ENCODE measurements at places on chromosomes 3 and 15.

GRCh38 chr3:125591116-125591760 lies 4.1 kb downstream of the OSBPL11 start:
- DNase-seq, result no peak

DNA sequence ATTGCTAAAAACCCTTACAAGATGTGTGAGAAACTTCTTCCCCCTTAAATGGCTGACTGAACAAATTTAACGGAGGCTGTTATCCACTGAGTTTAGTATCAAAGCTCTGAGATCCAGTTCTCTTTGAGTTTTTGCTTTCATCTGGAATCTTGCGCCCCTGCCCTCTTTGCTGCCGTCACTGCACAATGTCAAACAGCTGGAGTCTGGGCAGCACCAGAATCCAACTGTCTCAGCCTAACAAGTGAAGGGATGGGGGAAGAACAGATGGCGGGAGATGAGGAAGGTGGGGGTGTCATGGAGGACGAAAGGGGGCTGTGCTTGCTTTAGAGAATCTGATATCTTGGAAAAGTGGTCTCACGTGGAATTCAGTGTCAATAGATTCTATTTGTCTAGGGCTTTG lies 7.0 kb upstream of the BOC start:
- DNase-seq, result no peak

GRCh38 chr3:31532587-31533168 lies at the start of gene STT3B:
TSS of gene STT3B (plus strand) at chr3:31532925. CDS start at chr3:31532999, 74 bp downstream.
- peak; percentile 72 for DNase-seq

DNA sequence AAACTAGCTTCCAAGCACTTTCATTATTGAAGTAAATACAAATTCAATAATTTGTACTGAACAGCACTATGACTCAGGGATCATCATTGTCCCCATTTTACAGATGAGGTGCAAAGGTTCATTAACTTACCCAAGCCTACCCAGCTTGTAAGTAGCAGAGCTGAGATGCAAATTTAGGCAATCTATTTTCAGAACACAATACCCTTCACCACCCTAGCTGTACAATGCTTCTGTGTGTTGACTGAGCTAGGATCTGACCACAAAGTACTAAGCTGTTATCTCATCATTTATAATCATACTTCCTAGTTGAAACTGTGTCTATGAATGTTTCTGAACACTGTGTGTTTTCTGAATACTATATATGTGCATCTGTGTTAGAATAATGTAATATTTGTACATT lies 3.2 kb upstream of the ILDR1 start:
- DNase-seq, result no peak

- DNase-seq, result no peak
These were observed 199.6 kb upstream of the IL12A start for GRCh38 chr3:159789017-159789416.

DNA sequence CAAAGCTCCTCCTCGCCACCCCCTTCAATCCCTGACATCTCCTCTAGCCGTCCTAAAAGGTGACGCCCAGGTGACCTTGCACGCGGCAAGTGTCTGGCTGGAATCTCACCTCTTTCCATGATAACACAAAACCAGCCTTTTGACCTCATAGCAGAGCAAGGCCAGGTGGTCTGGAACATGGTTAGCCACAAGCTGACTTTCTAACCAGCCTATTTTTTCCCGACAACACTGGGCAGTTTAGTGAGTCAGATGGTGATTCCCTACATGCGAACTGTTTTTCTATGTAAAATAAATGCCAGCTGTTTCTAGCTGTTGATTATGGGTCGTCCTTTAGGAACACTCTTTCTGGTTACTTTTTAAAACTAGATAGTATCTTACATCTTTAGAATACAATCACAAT lies 243.0 kb downstream of the CD47 start:
- DNase-seq, result no peak

DNA sequence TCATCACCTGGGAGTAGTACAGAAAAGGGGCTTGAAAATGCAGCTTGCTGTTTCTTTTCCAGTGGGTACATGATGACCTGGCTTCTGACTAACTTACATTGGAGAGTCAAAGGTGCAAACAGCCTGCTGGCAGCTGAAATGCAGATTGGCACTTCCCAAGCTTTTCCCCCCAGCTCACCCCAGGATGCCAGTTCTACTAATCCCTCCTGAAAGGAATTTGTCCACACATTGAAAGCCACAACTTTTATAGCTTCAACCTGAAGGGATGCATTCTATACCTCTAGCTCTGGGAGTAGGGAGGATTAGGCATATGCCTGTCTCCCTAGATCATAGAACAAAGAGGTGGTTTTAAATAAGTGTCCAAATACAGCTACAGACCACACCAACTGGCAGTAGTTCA lies 281.7 kb downstream of the EFHB start:
- DNase-seq, result no peak

DNA sequence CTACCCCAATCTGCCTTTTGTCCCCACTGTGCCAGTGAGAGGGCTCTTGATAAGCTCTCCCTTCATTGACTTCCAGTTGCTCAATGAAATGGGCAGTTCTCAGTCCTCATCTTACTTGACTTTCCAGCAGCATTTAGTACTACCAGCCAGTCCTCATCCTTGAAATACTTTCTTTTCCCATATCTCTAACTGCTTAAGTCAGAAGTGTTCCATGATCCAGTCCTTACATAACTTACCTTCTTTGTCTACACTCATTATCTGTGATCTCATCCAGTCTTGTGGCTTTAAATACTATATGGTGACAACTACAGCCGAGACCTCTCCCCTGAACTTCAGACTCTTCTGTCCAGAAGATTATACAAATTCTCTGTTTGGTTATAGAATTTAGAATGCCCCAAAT lies 28.7 kb downstream of the RARRES1 start:
- no peak for DNase-seq

GRCh38 chr3:195754141-195754540 lies 33.4 kb downstream of the MUC20 start:
- DNase-seq, result no peak

DNA sequence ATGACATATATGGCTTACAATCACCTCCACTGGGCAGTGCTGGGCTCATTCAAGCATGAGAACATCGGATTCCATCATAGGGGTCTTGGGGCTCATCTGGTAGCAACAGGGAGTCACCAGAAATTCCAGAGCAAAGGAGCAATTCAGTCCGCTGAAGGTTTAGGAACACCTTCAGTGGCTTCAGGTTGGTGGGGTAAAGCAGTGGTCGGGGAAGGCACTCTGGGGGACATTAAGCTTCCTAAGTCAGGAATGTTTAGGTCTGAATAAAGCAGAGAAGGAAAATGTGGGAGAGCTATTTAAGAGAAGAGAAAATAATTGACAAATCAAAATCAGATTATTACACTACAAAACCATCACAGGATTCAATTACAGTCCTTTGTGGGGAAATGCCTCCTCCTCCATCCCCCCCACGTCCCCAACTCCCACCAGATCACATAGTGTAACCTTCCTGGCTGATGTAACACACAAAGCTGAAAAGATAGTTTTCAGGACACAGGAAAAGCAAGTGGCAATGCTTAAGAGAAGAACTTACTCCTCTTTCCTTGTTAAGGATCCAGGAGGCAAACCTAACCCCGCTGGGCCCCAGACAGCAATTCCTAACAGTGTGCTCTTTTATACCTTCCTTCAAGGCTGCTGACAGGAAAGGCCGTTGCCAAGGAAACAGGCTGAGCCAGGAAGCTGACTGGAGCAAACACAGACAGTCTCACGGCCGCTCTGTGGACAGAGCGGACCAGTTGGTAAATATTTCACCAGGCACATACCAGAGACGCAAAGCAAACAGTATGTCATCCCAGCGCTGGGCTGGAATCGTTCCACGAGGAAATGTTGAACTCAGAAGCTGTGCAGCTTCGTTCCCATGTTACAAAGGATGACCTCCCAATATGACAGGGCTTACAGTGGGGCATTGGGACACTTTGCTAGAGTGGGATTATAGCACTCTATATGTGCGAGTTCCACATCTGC lies 57.5 kb upstream of the LMCD1 start:
- peak; percentile 95 for DNase-seq

- DNase-seq, result no peak
These were observed 204.8 kb upstream of the ZPLD1 start for GRCh38 chr3:102230057-102230456.

GRCh38 chr3:120423432-120423831 lies 27.4 kb downstream of the FSTL1 start:
- no peak for DNase-seq

- peak; percentile 94 for DNase-seq
These were observed 315.1 kb downstream of the ZNF385D start for GRCh38 chr3:21435871-21436270.

GRCh38 chr15:71072423-71072822 lies 42.8 kb upstream of the THSD4 start:
- DNase-seq, result no peak

- DNase-seq, result no peak
These were observed 148.9 kb downstream of the ROBO1 start for GRCh38 chr3:79618883-79619282.

- no peak for DNase-seq
These were observed 108.0 kb downstream of the SERPINI1 start for GRCh38 chr3:167843481-167843880.

DNA sequence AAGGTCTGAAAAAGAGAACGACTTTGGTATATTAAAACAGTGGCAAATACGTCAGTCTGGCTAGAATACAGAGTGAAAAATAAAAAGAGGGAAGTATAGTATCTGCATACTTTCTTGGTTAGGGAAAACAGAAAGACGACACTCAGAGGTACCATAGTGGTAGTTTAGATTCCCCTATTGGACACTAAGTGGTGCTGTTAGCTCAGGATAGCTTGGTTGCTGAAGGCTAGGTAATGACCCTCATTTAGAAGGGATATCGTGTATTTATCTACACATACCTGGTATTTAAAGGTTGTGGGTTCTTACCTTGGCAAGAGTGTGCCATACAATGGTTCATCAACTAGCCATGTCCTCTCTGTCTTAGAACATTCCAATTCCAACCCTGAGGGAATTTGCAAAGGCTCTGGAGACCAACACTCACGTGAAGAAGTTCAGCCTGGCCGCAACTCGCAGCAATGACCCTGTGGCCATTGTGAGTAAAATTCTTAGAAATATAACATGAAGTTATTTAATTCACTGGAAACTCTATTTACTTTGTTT lies 31.0 kb downstream of the TMOD2 start:
- DNase-seq, result no peak

GRCh38 chr3:32764481-32764880 lies 53.3 kb upstream of the TRIM71 start:
- DNase-seq, result no peak

GRCh38 chr3:112688819-112689218 lies 47.9 kb upstream of the CCDC80 start:
- no peak for DNase-seq

DNA sequence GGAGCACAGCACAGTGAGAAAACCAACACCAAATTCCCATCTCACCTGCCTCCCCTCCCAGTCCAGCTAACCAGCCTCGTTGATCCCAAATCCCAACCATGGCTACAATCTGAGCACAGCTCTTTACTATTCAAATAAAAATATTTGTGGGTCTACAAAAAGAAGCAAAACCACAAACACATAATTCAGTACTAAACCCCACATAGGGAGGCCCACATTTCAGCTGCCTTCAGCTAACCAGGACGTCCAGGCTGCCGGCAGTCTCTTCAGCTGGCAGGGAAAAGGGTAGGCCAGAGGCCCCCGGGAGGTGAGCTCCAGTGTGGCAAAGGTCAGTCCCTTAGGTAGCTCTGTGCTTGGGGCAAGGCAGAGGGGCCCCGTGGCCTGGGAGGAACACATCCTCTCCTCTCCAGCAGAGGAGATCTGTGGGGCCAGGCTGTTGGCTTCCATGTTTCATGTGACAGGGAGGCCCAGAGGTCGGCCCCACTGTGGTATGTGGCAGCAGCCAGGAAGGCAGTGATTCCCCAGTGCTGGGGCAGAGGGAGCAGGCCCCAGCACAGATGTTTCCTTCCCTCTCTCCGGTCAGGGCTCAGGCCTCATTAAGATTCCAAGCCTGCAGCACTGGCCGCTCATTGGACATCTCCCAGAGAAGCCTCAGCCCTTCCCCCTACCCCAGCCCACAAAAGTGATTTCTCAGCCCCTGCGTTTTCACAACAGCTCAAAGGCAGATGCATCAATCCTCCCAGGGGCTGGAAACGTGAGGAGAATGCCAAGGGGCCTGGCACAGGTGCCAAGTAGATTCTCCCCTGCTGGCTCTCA lies 381.4 kb downstream of the NTRK3 start:
- DNase-seq, result no peak

- DNase-seq, result no peak
These were observed 356.9 kb downstream of the SV2B start for GRCh38 chr15:91456921-91457320.

GRCh38 chr3:4409415-4409814 lies 57.7 kb downstream of the SUMF1 start:
- DNase-seq, result no peak

- DNase-seq, result no peak
These were observed 56.8 kb downstream of the FGD5 start for GRCh38 chr3:14875411-14876175.

DNA sequence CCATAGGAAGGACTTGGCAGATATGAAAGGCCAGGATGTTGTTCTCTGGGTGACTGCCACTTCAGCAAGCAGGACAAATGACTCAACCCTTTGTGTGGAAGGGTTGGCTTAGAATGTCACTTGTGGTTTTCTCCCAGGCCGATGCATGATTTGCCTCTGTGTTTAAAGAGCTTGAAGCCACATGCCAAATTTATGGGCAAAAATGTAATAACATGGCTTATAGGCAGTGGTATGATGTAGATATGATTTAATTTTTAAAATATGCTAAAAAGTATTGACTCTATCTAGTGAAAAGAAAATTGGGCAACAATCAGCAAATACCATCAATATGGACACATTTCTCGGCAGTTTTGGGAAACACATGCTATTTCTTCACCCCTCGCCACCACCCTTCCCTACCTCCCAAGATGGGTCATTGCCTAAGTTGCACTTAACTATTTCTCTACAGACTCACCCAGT lies 114.6 kb downstream of the CYP19A1 start:
- DNase-seq, result peak; percentile 61

- DNase-seq, result no peak
These were observed 74.4 kb downstream of the DHX30 start for GRCh38 chr3:47877290-47877689.

GRCh38 chr3:113615976-113616375 lies 80.5 kb downstream of the USF3 start:
- no peak for DNase-seq

DNA sequence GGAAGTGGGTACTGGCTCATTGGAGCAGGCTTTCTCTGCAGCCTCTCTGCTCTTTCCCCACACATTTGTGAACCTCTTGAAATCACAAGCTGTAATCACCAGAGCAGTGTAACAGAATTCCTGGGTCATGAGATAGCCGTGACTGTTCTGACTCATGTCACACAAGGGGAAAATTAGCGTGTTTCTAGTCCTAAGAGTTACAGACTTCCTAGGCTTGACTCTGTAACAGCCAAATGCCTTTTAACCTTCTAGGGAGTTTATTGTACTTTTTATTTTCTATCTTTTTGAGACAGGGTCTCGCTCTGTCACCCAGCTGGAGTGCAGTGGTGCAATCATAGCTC lies 54.7 kb upstream of the TRAK1 start:
- DNase-seq, result peak; percentile 65

DNA sequence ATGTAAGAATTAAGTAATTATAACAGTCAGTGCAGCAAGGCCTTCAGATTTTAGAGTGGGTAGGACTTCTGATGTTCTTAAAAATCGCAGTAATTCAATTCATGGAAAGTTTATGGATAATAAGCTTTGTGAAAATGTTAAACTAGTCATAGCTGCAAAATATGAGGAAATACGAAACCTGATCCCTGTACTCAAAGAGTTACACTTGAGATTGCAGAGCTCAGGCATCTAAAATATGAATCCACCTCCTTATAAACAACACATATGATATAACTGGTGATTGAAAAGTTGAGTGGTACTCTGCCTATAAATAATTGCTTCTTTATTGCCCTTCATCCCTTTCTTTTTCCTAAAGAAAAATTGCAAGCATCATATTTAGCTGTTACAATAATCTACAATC lies 473.3 kb downstream of the OTOL1 start:
- no peak for DNase-seq

- DNase-seq, result no peak
These were observed 81.9 kb downstream of the IL1RAP start for GRCh38 chr3:190595807-190596206.
